Right ventricle myocardium inferior (tissue), 1 donor: ENCODE measurements at places on chromosomes 6 and 20. TPM values are rescaled to one million over a fixed set of nuclear protein-coding genes. Genes with fewer than 3 reads are reported as not detected.

- DNase-seq, result no peak
Observed at GRCh38 chr6:53801022-53801421, 6.2 kb downstream of the LRRC1 start.

- no peak for DNase-seq
Observed at GRCh38 chr6:142210606-142211005, 63.5 kb downstream of the VTA1 start.

The PAK5 gene
- total RNA-seq, result not detected

The LY6G6F gene
- not detected for total RNA-seq
